ENCODE measurements at places on chromosomes 11 and 22. TPM values are rescaled to one million over a fixed set of nuclear protein-coding genes. Genes with fewer than 3 reads are reported as not detected.

- DNase-seq = no peak
These were observed 136.3 kb downstream of the SNX19 start for GRCh38 chr11:130779943-130780342.

DNA sequence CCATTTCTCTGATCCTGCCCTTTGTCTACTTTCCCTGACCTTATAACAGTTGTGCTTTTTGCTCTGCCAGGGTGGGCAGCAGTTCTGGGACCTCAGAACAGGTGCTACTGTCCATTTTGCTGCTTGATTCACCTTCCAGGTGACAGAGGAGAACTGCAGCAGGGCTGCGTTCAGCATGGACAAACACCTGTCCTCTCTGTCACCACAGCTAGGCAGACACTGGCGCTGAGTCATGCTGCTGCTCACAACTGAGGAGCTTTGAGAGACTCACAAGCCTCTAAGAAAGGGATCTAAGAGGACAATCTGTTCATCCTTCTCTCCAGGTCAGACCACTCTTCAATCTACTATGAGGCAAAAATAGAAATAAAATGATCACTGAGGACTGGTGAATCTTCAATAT is 1144.5 kb upstream of the CCDC90B start:
- DNase-seq = no peak

DNA sequence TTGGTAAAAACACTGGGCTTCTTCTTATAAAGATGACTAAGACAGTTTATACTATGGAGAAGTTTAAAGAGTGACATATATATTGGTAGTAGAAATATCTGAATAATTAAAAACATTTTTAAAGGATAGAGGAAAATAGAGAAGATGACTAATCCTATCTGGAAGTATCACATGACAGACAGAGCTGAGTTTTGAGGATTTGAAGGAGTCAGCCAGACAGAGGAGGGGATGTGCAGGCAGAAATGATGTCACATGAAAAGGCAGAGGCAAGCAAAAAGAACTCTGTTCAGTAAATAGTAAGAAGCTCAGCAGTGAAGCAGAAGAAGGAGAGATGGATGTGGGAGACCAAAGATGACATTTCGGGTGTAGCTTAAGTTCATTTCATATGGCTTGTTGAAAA is 1.6 kb downstream of the OR10A2 start:
- no peak for DNase-seq

GRCh38 chr11:69852056-69852455 is 32.8 kb upstream of the FGF3 start:
- DNase-seq = peak; percentile 4

DNA sequence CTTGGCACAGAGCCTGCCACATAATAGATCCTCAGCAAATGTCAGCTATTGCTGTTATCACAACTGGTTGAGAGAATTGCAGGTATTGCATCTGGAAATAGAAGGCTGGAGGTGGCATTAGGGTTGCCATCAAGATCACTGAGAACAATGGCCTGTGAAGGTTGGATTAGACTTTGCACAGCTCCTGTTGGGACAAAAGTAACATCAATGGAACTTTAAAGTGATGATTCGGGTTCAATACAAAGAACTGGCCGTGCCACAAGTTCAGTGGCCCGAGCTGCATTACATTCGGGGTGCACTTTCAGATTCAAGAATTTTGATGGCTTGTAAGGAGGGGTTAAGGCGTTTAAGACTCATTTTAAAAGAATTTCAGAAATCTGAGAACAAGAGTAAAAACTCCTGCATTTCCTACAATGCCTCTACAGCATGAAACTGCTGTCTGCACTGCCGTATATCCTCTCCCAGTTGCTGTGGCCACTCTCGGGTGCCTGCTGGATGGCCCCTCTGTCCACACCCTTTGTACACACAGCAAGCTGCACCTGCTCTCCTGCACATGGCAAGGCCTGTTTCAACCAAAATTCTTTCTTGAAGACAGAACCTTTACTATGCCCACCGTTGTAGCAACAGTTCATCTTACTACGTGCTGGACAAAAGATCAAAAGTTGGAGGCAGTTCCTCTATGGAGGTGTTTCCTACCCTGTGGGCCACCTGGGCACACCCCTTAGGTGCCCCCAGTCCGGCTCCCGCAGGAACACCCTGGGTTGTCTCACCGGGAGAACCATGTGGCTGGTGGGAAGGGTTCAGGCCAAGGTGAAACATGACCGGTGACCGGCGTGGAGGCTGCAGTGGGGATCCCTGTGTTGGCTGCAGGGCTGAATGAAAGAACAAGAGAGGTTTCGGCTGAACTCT is 17.5 kb upstream of the SHANK2 start:
- DNase-seq = no peak

DNA sequence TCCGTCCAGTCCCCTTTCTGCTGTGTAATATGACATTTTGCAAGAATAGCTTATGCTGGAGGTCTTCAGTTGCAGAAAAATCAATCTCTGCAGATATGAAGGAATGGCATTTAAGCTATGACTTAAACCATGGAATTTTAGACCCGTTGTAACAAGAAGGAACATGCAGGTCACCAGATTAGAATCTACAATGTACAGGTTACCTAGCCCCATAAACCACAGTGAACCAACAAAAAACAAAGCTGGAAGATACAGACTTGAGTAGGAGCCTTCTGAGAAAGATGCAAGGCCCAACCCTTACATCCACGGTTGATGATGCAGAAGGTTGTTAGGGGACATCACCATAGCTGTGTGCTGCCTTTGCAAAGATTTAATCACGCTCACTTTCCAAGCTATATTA is 132.5 kb downstream of the WT1 start:
- no peak for DNase-seq

DNA sequence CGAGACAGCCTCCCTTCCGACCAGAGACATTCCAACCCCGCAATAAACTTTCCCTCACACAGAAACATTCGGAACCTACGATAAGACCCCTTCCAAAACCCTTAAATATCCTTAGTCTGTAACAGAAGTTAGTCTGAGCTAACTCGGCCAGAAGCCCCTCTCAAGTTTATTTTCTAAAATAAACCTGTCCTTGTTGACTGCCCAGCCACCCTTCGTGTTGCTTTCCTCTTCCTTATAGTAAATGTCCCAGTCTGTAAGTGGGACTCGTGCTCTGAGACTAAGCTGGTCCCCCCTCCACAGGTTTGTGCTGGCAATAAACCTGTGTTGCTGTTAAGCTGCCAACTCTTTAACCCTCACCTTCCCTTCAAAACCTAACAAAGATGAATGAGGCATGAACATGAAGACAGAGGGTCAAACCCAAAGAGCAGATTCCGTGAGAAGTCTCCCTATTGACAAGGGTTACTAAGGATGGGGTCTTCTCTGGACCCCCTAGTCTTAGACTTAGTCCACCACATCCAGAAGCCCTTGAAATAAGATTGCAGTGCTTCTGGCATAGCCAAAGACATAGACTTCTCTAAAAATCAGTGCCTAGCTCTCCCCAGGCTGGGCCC is 18.2 kb downstream of the MIF start:
- DNase-seq = no peak

DNA sequence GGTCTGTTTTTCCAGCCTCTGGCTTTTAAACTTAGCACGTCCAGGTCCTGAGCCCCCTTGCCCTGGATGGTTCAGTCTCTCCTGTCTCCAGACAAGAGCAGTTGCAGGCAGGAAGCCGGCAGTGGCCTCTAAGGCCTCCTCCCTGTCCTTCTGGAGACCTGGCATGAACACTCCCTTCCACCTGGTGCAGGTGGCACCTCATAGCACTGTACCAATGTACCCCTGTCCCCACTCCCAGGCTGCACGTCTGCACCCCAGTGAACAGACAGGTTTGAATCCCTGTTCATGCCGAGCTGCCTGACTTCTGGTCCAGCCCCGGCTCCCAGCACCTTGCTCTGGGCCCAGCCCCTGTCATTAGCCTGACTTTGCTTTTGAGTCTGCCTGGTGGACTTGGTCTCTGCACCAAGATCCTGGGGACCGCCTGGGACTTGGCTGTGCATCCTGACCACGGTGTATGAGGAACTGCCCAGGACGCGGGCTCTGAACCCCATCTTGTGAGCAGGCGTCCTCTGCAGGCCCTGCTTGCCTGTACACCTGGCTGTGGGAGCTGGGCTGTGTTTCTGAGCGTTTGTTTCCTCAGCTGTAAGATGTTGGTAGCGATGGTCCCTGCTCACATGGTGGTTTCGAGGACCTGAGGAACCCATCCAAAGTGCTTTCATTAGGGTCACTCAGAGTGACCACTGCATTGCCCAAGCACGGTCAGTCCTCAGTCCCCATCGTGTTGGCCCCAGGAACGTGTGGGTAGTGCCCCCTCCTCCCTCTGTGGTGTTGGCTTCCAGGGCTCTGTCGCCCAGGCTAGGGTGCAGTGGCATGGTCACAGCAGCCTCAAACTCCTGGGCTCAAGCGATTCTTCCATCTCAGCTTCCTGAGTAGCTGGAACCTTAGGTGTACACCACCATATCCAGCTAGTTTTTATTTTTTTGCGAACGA is 75.0 kb upstream of the SHANK2 start:
- no peak for DNase-seq

GRCh38 chr22:23313791-23314567 is 133.7 kb downstream of the BCR start:
- no peak for DNase-seq

DNA sequence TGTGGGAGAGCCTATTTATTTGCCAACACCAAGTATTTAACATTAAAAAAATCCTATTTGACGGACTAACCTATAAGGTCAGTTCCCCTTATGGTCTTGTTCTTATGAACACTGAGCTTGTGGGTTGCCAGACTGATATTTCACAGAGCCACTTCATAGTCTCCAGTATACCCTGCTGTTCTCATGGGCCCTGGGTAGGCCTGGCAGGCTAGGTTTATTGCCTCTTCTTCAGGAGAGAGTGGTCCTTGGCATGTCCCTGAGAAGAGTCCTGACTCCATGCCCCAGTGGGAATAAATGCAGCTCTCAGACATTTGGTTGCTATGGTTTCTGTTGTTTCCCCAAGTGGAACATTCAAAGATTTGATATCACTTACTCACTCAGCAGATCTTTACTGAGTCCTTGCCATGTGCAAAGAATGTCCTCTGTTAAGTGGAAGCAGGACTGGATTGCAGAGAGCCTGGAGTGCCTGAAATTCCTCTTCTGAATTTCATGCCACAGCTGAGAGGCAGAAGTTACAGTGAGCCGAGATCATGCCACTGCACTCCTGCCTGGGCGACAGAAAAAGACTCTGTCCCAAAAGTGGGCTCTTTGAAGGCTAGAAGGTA is 15.7 kb downstream of the SLC5A1 start:
- no peak for DNase-seq

- DNase-seq = no peak
These were observed 30.4 kb downstream of the SIK2 start for GRCh38 chr11:111632516-111633220.

DNA sequence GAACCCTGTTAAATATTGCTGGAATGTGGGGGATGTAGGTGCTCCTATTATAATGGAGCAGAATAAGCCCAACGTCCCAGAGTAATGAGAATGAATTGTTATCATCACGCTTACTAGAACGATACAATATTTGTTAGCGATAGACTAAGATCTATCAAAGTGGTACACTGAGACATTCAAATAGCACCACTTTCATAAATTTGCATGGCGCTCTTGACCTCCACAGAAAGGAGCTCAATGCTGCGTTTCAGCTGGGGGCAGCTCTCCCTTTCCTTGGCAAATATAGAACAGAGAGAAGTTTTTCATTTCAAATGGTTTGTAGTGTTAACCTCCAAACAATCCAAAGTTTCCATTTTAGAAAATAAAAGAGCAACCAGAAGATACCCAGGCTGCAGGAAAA is 38.2 kb upstream of the BLID start:
- DNase-seq = no peak

DNA sequence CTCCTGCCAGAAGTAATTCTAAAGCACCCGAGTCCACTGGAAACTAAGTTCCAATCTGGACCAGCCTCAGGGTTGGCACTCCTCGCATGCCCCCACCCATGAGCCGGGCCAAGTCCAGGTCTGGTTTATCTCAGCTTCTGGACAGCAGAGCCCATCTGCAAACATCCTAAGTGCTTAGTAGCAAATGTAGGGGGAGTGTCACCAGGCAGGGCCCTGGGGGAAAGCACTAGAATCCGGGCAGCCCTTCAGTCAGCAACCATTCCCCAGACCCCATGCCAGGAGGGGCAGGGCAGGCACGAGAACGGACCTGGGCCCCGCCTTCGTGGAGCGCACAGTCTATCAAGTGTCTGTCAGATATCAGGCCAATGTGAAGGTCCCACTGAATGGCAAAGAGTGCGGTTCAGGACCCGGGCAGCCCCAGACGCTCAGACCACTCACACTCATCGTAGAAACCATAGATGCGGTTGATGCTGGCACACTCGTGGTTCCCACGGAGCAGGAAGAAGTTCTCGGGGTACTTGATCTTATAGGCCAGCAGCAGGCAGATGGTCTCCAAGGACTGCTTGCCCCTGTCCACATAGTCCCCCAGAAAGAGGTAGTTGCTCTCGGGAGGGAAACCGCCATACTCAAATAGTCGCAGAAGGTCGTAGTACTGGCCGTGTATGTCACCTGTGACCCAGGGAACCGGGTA is 1.3 kb downstream of the PPP1CA start:
- DNase-seq = no peak

DNA sequence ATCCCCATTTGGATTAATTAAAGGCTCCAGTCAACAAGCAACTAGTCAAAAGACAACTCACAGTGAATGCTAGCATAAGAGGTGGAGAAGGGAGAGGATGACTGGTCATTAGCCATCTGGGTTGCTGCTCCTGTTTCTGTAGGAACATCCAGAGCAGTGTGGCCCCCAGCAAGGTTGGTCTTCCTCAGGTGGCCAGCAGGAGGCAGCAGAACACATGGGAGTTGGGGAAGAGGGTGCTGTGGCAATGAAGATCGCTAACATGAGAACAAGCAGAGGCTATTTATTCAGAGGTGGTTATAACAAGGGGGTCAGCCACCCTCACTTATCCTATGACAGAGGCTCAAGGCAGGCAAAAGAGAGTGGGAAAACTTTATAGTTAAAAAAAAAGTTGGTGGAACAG is 21.3 kb downstream of the IZUMO1R start:
- DNase-seq = no peak

DNA sequence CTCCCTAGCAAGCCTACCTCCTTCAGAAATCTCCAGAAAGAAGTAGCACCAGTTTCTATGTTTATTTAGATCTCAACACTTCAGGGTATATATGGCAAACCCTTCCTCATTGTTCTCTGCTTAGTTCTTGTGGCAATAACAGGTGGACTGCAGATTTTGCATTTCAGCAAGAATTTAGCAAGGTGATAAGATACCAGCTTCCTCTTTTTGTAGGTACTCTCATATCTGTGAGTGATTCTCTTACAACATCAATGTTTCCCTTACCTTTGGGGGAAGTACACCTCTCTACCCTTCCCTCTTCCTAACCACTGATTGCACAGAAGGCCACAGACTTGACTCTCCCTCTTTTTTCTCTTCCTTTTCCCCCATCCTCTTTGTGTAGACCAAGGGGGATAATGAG is 230.9 kb upstream of the SESN3 start:
- no peak for DNase-seq

- no peak for DNase-seq
These were observed 16.1 kb downstream of the ST3GAL4 start for GRCh38 chr11:126371595-126371994.

GRCh38 chr11:119727523-119728151 is 1.4 kb downstream of the NECTIN1 start:
- DNase-seq = peak; percentile 61

GRCh38 chr11:134293119-134294113 is 17.2 kb downstream of the GLB1L3 start:
- no peak for DNase-seq

- no peak for DNase-seq
These were observed 2.3 kb upstream of the FGF19 start for GRCh38 chr11:69705901-69706787.

- no peak for DNase-seq
These were observed 88.0 kb upstream of the POU2AF2 start for GRCh38 chr11:111157571-111157970.

Gene CCDC87
- 0.50 TPM for total RNA-seq

Gene OR52N4
- total RNA-seq = not detected

Gene ZNF214
- 3.3 TPM for total RNA-seq

Gene PRMT3
- total RNA-seq = 10.6 TPM

Gene FAT3
- 7.9 TPM for total RNA-seq

All from lower lobe of right lung (tissue), 2 donors.